ENCODE measurements at places on chromosomes 6 and 20.

DNA sequence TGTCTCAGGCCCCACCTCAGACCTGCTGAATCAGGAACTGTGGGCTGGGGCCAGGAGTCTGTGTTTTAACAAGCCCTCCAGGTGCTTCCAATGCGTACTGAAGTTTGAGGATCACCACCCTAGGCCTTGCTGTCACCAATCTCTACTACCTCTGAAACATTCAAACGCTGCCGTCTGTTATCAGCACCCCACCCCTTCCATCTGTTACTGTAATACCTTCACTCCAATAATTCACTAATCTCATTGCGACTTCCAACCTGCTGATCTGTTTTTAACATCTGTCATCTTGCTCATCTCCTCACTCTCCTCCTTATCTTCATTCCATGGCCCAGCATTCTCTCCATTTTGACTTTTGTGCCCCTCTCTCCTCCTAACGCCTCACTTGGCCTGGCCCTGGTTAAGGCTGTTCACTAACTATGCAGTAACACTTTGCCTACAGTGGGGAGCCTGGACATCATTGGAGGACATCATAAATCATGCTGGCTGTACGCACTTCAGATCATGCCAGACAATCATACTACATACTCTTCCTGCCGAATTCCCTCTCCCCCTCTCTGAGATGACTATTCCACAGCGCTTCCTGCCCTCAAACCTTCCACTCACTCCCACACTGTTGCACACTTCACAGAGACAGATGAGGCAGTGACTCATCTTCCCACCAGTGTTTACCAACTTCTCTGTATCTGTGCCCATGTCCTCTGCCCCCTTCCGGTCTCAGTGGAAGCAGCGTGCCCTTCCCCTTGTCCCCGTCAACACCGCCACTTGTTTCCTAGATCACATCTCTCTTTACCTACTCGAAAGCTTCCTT is 3.0 kb upstream of the GUCA1B start:
- DNase-seq = no peak

- DNase-seq = no peak
Measured at GRCh38 chr20:63573647-63574131, 350 bp downstream of the HELZ2 start.

DNA sequence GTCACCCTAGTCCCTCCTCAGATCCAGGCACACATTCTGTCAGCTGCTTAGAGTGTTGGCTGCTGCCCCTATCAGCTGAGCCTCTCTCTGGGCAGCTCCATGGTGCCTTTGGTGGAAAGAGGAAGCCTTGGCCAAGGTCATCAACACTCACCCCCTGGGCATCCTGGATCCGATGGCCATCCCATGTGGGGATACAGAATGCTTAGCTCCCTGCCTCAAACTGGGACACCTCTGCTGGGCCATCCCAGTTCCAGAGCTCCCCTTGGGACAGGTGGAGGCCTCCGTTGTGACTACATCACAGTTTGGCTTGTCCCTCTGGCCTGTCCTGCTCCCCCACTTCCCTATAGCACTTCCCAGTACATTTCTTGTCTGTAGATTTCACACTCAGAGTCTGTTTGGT is 45.6 kb downstream of the TOX2 start:
- no peak for DNase-seq

- DNase-seq = peak; percentile 40
Measured at GRCh38 chr20:38049800-38050199, 16.3 kb downstream of the RPRD1B start.

GRCh38 chr6:28597217-28597835 is 71.6 kb downstream of the GPX5 start:
- DNase-seq = peak; percentile 72

- DNase-seq = no peak
Measured at GRCh38 chr6:165077876-165078275, 231.5 kb downstream of the C6orf118 start.

DNA sequence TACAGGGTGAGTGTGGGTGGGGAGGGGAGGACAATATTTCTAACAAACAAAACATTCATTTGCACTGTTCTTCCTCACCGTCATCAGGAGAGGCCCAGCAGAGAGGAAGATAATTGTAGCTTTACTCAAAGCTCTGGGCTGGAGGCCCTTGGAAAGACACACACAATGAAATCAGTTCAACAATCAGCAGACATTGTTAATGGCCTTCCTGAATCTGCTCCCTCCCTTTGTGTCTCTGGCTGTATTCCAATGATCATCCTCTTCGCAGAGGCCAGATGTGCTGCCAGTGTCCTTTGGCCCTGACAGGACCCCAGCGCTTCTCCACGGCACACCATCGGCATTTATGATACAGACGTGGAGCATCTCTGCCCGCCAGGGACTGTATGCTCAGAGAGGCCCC is 44.6 kb upstream of the LRFN2 start:
- DNase-seq = no peak

- no peak for DNase-seq
Measured at GRCh38 chr6:158157064-158157764, 10.8 kb downstream of the SERAC1 start.

DNA sequence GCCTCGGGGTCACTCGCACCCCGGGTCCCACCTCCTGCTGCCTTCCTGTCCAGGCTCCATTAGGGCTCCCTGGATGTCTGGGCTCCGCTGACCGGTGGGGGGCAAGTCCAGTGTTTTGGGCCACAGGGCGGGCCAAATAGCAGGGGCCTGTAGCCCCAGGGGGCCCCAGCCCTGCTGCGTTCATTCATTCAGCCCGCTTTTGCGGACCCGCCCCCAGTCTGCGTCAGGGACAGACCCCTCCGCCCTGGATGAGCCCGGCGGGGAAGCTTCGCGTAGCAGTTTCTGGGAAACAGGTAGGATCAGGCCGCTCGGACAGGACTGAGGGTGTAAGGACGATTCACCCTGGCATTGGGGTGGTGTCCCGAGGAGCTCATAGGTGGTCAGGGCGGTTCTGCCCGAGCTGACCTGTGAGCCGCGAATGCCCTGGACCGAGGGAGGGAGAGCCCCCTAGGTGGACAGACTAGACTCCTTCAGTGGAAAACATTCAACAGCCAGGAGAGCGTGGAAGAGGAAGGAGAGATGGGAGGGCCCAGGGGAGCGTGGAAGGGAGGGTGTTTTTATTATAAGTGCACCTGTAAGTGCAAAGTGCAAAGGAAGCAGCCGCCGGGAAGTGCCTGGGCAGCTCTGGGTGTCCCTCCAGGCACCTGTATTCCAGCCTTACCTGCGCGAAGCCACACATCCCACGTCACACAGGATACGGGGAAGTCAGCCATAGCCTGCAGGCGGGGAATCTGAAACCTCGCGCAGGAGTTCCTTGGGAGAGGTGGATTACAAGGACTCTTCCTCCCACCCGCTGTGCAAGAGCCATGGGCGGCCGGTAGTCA is 662 bp downstream of the ENTPD6 start:
- peak; percentile 70 for DNase-seq

GRCh38 chr6:29845405-29846006 is 17.9 kb downstream of the HLA-G start:
- DNase-seq = no peak

DNA sequence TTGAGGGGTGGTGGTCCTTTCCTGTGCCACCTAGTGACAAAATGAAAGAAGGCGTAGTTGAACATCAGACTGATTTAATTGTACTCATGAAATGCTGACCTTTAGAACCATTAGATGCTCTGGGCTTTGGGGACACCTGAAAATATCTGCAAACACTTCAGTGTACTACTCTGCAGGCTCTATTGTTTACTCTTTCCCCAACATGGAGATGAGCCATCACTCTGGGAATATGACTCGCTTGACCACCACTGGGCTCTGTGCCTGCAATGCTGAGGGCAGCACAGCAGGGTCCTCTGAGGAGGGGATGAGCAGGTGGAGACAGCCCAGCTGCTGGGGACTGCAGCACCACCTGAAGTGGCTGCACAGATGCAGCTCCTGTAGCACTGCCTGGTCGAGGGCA is 74.8 kb upstream of the SLC24A3 start:
- no peak for DNase-seq

DNA sequence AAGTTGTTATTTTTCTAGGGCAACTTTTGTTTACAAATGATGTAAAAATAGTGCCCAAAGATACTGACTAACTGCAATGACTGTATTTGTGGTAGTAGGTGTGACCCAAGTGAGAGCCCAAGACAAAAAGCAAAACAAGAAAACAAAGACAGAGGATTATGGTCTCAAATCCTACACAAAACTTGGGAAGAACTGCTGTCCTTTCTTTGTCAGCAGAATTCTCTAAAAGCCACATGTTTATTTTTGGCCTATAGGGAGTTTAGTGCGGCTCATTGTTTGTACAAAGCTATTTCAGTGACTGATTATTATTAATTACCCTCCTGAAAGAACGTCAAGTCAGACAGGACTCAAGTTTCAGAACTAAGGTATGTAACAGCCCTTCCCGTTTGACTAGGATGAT is 509.2 kb upstream of the SLC35B3 start:
- no peak for DNase-seq

GRCh38 chr20:62171245-62171644 is 11.6 kb upstream of the MTG2 start:
- no peak for DNase-seq

DNA sequence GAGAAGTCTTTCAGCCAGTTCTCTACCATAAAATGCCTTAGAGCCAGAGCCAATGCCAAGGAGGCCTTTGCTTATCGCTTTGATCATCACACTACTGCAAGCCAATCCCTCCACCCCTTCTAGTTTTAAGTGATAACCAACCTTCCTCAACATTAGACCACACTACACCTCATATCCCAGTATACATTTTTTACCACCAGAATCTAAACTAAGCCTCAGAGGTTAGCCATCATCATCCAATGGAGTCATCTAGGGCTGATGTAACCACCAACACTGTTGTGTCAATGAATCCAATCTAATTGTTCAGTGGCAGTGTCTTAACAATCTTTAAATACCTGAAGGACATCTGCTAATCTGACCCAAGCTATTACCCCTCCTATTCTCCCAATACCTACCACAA is 6.4 kb downstream of the ZUP1 start:
- DNase-seq = no peak

- peak; percentile 36 for DNase-seq
Measured at GRCh38 chr6:136761227-136761922, 30.9 kb downstream of the MAP3K5 start.

GRCh38 chr6:169253337-169254238 is at the start of gene THBS2:
THBS2 (minus strand) TSS chr6:169253846; CDS start chr6:169250784, 3,062 bp downstream.
- peak; percentile 56 for DNase-seq

- no peak for DNase-seq
Measured at GRCh38 chr6:40340957-40341356, 246.2 kb downstream of the LRFN2 start.

- DNase-seq = no peak
Measured at GRCh38 chr6:135920689-135921088, 69.2 kb downstream of the PDE7B start.

DNA sequence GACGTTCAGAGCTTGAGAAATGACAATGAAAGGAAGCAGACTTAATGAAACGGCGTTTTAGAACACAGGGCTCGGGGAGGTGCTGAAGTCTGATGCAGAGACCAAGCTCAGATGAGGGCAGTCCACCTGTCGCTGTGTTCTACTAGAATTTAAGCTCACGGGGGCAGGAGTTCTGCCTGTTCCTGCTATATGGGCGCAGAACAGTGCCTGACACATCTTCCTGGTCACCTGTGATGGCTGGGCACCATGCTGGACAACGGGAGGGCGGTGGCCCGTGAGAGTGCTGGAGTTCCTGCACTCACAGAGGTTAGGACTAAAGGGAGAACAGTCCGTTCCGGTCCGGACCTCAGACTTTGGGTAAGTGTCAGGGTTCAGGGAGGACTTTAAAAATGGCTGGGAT is 130.6 kb downstream of the ERMARD start:
- DNase-seq = no peak

GRCh38 chr20:39214828-39215227 is 252.7 kb downstream of the DHX35 start:
- peak; percentile 40 for DNase-seq

GRCh38 chr20:14544688-14545087 is 207.3 kb upstream of the FLRT3 start:
- no peak for DNase-seq

- no peak for DNase-seq
Measured at GRCh38 chr6:76774781-76775384, 688.4 kb downstream of the HTR1B start.

DNA sequence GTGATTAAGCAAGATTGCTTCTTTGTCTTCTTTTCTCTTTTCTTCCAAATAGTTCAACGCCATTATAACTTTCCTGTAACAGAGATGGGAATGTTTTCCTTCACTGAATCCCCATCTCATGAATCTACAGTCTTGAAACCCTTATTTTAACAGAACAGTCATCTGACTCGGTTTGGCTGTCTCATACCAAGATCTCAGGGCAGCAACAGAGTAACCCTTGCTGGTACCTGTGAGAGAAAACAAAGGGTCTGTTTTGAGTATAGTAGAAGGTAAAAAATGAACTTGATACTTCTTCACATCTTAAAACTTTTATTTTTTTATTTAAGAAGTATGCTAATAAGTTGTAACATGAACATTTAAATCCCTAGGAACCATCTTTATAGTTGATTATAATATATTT is 19.6 kb upstream of the DSE start:
- DNase-seq = no peak

GRCh38 chr6:117840541-117840983 is 66.5 kb upstream of the SLC35F1 start:
- peak; percentile 11 for DNase-seq

DNA sequence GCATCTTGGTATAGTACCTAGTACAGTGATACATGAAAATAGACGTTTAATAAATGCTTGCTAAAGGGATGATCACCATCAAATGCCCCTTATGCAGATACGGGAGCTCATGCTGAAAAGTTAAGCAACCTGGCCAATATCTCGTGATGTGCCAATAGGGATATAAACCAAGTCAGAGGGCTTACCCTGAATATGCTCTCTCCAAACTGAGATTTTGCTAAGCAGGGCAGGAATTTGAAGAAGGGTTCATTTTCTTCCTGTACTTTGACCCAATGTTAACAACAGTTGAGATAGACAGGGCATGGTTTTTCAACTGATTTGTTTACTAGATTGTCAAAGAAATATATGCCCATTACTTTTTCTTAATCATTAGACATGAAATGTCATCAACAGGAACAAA is 219.3 kb upstream of the PREP start:
- no peak for DNase-seq

Data from ELF-1 (cell line).